Mucosa of gallbladder (tissue), 1 donor: ENCODE measurements at places on chromosomes 12 and 14. TPM values are rescaled to one million over a fixed set of nuclear protein-coding genes. Genes with fewer than 3 reads are reported as not detected.

The LRRIQ1 gene
- total RNA-seq: 2.0 TPM

The COQ6 gene
- 25.3 TPM for total RNA-seq

The SPX gene
- 0.29 TPM for total RNA-seq

The KITLG gene
- total RNA-seq: 30.5 TPM

The MMP19 gene
- 5.2 TPM for total RNA-seq

The TAMALIN gene
- 23.9 TPM for total RNA-seq

The NRIP2 gene
- 3.2 TPM for total RNA-seq

The KRT8 gene
- 1,446 TPM for total RNA-seq

The HNF1A gene
- 12.0 TPM for total RNA-seq

The ADGRD1 gene
- total RNA-seq: 96.1 TPM

The SLC6A13 gene
- 0.40 TPM for total RNA-seq

The TRIAP1 gene
- total RNA-seq: 16.1 TPM

The COL2A1 gene
- 0.09 TPM for total RNA-seq

The RNASE3 gene
- total RNA-seq: 0.52 TPM

DNA sequence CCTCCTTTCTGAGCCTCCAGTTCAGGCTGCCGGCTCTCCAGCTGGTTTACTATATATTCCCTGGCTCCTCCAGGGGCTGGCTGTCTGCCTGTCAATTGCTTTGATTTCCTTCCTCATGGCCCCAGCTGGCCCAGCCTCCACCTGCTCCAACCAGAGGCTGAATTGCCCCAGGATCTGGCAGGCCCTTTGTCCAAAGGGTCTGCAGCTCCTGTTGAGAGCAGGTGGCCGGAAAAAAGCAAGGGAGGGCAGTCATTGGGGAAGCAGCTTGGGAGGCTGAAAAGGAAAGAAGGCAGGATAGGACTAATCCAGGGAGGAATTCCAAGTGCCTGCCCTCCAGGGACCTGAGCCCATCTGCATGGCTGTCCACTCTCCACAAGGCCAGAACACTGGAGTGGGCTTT is 25.3 kb downstream of the PAH start:
- no peak for DNase-seq

DNA sequence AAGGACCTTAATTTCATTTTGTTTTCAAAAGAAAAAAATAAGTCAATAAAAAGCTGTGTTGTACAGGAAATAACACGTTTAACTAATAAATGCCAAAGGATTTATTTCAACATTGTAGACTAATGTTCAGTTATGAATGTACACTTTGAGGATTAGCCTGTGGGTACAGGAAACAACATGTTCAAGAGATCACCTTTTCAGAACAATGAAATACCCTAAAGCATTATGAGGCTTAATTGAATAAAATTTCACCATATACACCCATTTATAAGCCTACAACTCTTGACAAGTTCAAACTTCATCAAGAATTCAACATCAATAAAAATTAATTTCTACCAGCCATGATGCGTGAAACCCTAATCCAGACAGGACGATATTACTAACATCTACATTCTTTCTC is 56.6 kb upstream of the SLC6A15 start:
- no peak for DNase-seq

- DNase-seq: peak; percentile 33
Observed at GRCh38 chr12:119659289-119659897, 8.5 kb upstream of the PRKAB1 start.

DNA sequence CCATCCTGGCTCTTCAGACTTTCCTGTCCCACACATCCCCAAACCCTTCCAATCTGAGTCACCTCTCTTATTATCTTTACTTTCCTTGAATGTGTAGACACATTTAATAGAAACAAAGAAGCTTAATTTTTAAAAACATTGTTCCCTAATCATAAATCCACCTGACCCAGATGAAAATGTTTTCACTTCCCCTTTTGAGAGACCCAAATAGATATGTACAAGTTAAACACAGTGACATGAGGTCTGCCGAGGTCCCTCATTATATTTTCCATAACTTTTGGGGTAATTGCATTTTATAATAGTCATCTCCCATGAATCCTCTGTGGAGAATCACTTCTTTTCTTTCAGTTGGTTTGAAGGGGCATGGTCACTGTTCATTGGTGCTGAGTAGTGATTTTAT is 191.1 kb downstream of the GRIN2B start:
- DNase-seq: no peak

DNA sequence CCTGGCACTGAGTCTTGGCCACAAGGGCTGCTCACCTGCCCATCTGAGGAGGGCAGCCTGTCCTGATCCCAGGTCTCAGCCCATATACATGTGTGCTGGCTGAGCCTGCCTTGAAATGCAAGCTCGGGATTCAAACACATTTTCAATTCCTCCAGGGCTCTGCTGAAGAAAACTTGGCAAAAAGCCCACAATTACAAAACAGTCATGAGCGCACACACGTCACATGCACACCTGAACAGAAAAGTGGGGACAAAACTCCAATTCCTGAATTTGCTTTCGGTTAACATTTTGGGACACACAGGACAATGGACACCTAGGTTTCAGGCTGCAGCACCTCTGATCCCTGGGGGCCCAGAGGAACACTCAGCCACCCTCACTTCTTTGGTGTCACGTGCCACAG is 113.9 kb downstream of the RBM19 start:
- DNase-seq: no peak

DNA sequence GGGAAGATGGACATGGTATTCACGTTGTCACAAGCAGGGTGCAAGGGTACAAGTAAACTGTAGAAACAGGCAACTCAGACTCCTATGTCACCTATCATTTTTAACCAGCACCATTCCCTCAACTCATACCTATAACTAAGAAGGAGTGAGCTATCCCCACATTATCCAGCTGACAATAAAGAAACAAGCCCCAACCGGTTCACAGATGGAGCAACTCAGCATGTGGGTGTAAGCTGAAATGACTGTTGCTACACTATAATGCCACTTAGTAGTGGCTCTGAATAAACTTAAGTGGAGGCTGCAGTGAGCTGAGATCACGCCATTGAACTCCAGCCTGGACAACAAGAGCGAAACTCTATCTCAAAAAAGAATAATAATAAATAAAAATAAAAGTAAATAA is 829.5 kb upstream of the MDGA2 start:
- DNase-seq: no peak

- no peak for DNase-seq
Observed at GRCh38 chr12:57046947-57047890, 2.7 kb downstream of the MYO1A start.

- peak; percentile 36 for DNase-seq
Observed at GRCh38 chr14:74911704-74912103, 11.4 kb downstream of the RPS6KL1 start.

DNA sequence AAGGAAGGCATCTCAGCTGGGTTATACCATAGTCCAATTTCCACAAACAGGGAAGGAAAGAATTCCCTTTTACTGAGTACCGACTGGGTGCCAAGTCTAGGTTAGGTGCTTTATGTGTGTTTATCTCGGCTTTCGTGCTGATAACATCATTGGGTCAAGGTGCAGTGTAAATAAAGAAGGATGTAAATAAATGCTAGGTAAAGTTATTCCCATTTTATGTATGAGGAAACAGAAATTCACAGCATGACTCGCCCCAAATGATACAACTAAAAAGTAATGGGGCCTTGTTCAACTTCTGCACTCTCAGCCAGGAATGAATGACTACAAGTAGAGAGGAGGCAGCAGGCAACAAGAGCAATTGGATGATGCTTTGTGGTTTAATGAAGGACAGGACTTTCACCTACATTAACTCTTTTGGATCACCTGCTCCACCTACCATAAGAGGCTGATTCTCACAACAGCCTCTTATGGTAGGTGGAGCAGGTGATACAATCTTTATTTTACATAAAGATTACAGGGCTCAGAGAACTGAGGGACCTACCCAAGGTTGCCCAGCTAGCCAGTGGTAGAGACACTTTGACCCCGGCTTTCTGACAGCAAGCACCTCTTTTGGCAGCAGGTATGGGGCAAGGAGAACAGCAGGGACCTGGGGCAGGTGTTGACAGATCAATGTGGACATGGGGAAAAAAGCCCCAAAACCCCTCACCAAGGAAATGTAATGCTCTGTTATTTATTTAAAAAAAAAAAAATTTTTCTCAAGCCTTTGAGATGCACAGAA is 213.4 kb upstream of the NUDT4 start:
- no peak for DNase-seq

DNA sequence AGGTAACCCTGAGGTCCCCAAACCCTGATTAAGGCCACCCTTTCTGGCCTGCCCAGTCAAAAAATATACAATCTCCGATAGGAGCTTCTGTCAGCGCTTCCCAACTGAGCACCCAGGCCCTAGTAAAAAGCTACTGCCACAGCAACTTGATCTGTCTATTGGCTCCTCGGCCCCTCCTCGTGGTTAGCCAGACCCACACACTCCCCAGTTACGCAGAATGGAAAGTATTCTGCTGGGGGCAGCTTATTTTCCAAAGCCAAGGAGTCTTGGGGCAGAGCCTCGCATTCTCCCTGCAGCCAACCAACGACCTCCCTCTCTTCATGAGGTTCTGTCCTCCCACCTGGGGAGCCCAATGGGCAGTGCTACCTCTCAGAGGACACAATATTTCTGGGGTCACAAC is 32.1 kb downstream of the FMNL3 start:
- DNase-seq: no peak

DNA sequence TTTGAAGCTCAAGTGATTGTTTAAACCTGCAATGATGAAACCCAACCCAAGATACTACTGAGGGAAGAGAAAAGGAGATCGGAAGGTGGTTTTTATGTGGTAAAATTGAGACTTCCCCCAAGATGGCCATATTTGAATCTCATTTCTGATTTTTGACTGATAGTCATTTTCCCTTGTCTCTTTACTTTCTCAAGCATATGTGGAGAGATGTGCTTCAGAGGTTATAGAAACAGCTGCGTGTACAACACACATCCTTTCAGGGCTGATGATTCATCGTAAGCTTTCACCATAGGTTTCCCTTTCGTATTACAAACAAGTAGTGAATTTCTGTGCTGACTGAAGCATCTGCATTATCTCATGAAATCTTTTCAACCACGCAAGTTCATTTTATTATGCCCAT is 276.2 kb downstream of the EMP1 start:
- DNase-seq: no peak

DNA sequence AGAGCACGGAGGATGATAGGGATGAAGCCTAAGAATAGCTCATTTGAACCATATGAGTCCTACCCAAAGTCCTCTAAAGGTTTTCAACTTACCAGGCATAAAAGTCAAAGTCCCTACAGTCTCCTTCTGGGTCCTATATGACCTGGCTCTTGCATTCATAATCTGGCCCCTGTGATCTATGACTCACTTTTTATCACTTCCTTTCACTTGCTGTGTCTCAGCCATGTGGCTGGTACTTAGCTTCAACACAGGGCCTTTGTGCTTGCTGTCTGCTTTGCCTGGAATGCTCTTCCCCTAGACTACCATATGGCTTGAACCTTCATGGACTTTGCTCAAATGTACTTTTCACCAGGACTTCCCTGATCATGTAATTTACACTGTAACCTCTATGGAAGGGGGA is 137.6 kb upstream of the TMTC1 start:
- DNase-seq: no peak

GRCh38 chr14:101020834-101021370 is 117.4 kb upstream of the RTL1 start:
- peak; percentile 4 for DNase-seq

DNA sequence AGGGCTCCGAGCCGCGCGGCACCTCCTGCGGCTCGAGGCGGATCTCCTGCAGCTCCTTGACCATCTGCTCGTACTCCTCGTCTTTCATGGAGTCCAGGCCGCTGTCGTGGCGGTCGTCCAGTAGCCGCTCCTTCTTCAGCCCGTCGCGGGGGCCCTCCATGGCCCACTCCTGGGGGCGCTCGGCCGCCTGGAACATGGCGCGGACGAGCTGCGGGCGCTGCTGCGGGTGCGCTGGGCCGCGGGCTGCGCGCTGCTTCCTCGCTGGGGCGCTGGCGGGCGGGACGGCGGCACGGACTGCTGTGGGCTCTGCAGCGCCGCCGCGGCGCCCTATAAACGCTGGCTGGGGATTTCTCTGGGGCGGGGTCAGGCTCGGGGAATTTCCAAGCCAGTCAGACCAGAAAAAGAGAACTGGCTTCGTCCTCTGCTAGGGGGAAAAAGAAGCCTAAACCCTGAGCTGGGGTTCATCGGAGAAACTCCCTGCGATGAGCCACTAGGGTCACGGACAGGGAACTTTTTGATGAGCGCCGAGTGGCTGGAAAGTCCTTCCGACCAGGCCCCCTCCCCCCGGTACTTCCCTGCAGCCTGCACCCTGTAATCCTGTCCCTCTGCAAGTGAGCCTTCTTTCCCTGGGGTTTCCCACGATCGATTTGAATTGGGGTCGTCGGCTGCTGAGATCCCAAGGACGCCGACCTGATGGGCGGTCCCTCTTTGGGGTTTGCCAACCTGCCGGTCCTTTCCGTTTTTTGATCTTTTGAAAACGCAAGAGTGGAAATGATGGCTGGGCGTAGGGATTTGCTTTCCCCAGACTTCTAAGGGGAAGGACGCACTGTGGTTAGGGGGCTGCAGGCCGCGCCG is at the start of gene NFKBIA:
Gene NFKBIA, minus strand, starts transcription at position 301 of the 855 bp plus-strand sequence. Its CDS starts 105 bp downstream, at position 196.
- DNase-seq: peak; percentile 91

GRCh38 chr12:55698241-55698955 is 9.3 kb downstream of the ITGA7 start:
- DNase-seq: no peak

GRCh38 chr12:6745741-6746525 is 7.0 kb downstream of the MLF2 start:
- DNase-seq: no peak

GRCh38 chr14:72633551-72633950 is 260.4 kb downstream of the DPF3 start:
- no peak for DNase-seq

GRCh38 chr12:116241157-116241759 is 36.2 kb downstream of the MED13L start:
- DNase-seq: no peak

GRCh38 chr12:49888461-49889151 is 15.1 kb downstream of the FAIM2 start:
- no peak for DNase-seq

- DNase-seq: no peak
Observed at GRCh38 chr14:36028665-36029064, 147.9 kb downstream of the PTCSC3 start.

DNA sequence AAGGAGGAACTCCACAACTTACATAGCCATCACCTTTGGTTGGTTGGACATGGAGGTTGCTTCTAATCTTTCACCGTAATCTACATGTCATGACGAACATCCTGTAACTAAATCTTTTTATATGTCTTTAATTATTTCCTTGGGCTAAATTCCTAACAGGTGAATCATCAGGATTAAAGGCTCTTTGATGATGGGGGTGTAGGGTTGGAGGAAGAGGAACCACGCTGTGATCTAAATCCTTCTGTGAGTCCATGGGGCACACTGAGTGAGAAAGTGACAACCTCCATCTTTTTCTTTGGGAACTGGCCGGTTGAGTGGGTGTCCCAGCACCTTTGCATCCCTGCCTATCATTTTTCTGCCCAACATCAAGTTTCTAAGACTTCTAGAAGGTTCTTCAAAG is 31.1 kb upstream of the MAP1LC3B2 start:
- no peak for DNase-seq
